ENCODE measurements at places on chromosomes 16 and 17. TPM values are rescaled to one million over a fixed set of nuclear protein-coding genes. Genes with fewer than 3 reads are reported as not detected.

Gene HASPIN
- total RNA-seq = 0.74 TPM

Gene ICAM2
- total RNA-seq = 55.7 TPM

Gene CLEC18A
- total RNA-seq = 1.2 TPM

Gene DNAH9
- total RNA-seq = not detected

Gene ABCA10
- total RNA-seq = 32.2 TPM

Gene DPEP3
- total RNA-seq = not detected

Gene TPSD1
- total RNA-seq = 7.1 TPM

Gene WSB1
- 158 TPM for total RNA-seq

DNA sequence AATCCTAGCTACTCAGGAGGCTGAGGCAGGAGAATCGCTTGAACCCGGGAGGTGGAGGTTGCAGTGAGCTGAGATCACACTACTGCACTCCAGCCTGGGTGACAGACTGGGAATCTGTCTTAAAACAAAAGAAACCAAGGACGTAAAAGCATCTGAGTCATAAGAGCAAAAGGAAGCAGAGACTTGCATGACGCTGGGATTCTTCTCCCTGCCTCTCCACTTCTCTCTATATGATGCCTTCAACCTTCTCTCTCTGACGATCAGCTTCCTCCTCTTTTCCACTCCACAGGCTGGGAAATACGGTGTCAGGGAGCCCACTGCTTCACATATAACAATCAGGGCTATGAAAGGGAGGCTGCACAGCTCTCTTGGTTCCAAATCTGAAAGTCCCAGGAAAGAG lies 43.2 kb upstream of the CCL1 start:
- no peak for DNase-seq

- no peak for DNase-seq
Observed at GRCh38 chr16:50696575-50697420, 3.4 kb downstream of the NOD2 start.

DNA sequence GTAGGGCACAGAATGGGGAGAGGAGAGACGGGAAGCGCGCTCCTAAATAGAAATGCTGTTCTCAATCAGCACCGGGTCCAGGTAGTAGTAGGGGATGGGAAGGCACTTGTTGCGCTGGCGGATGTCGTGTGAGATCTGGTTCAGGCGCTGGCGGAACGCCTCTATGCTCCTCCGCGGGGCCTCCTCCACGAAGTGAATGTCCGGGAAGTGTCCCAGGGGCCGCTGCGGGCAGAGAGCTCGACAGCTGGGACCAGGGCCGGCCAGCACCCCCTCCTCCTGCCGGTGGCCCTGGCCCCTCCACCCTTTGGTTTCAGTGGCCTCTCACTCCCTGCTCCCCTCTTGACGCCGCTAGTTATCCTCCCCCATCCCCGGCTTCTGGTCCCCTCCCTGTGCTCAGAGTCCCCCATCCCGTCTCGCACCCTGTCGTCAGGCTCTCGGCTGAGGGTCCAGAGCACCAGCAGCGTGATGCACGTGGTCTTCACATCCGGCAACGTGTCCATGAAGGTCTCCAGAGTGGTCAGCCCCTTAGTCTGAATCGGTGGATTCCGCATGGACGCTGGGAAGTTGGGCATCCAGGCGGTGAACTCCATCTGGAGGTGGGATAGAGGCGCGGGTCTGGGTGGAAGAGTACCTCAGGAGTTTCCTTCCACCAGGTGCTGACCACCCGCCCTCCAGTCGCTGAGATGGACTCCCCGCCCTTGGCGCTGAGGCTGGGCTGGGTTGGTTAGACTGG lies 14.6 kb downstream of the ALOX12B start:
- DNase-seq = no peak

- DNase-seq = no peak
Observed at GRCh38 chr16:1287982-1288670, 21.3 kb upstream of the UBE2I start.

GRCh38 chr16:17131351-17131750 lies 339.4 kb downstream of the XYLT1 start:
- no peak for DNase-seq

DNA sequence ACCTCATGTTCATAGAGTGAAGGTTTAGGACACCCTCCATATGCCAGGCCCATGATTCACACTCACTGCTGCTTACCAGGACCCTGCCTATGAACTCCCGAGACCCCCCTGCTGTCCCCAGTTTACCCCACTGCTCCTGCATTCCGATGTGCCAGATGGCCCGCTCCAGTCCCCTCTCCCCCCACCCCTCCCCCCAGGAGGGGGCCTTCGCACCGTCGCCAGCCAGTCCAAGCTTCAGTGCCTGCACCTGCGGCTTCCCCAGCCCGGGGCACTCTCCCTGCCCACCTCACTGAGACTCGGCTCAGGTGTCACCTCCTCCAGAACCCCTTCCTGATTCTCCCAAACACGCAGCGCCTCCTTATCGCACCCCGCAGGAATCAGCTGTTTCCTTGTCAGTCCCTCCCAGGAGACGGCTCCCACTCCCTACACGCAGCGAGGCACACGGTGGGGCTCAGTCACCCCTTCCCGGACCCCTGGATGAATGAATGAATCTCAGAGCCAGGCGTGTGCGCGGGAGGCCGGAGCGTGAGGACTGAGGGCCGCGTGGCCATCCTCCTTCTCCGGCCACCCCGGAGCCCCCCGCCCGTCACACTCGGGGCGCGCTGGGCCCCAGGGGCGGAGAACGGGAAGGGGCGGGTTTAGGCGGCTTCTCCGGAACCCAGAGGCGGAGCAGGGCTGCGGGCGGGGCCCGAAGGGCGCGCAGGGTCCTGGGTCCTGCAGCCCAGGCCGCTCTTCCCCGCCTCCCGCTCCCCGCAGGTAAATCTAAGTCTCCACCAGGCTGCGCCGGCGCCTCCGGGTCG lies 1.6 kb downstream of the MYO1C start:
- DNase-seq = no peak

- no peak for DNase-seq
Observed at GRCh38 chr16:84599521-84600202, 18.2 kb downstream of the COTL1 start.

GRCh38 chr17:66492561-66493005 lies 190.2 kb downstream of the PRKCA start:
- DNase-seq = no peak

- DNase-seq = no peak
Observed at GRCh38 chr16:82535262-82535661, 91.5 kb upstream of the CDH13 start.

DNA sequence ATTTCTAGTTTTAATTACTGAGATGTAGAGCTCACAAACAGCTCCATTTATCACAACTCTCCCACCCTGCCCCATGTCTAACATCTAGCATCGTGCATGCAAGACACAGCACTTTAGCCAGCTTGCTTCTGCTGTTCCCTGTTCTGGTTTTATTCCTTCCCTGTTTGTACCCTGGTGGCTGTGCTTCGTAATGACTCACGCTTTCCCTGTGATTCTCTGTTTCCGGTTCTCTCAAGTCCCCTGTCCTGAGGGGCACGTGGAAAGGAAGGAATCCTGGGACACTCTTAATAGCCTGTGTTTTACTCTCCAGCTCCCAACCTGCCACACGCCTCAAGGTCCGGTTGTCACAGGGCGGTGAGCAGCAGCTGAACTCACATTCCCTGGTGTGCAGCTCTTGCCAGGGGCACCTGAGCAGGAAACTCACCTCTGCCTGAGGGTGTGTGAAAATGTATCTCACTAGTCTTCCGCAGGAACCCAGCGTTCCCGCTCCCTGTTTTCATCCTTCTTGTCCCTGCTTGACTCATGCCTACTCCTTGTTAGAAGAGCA lies 10.6 kb downstream of the SHISA6 start:
- no peak for DNase-seq

DNA sequence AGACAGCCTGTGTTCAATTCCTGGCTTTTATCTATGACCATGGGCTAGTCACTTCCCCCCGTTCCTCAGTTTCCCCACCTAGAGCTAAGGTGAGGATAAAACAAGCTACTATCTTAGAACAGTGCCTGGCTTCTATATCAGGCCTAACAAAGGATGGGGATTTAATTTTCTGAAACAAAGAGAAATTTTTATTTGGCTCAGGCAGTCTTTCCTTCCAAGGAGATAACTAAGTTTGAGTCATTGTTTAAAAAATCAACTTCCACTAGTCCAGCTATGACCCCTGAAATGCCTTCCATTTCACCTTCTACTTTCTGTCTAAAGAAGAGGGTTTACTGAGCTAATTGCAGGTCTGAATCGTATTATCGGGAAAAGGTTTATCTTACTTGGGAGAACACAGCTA lies 99.0 kb downstream of the CMIP start:
- DNase-seq = no peak

GRCh38 chr16:1778200-1779179 lies 3.9 kb downstream of the SPSB3 start:
- DNase-seq = no peak

DNA sequence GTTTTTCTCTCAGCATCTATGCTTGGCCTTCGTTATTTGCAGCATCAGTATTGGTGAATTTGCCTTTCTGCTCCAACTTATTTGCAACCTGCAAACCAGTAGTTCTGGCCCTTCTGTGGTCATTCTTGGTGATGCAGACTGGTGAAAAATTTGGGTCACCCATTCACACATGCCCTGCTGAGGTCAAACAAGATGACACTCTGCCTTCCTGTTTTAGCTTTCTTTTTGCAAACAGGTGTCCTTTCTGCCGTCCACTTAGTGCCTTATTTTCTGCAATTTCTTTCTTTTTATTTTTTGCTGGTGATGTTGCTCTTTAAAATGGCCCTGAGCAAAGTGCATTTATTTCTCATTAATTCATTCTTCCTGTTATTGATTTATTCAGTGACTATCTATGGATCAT lies 31.3 kb downstream of the PLCG2 start:
- DNase-seq = no peak

DNA sequence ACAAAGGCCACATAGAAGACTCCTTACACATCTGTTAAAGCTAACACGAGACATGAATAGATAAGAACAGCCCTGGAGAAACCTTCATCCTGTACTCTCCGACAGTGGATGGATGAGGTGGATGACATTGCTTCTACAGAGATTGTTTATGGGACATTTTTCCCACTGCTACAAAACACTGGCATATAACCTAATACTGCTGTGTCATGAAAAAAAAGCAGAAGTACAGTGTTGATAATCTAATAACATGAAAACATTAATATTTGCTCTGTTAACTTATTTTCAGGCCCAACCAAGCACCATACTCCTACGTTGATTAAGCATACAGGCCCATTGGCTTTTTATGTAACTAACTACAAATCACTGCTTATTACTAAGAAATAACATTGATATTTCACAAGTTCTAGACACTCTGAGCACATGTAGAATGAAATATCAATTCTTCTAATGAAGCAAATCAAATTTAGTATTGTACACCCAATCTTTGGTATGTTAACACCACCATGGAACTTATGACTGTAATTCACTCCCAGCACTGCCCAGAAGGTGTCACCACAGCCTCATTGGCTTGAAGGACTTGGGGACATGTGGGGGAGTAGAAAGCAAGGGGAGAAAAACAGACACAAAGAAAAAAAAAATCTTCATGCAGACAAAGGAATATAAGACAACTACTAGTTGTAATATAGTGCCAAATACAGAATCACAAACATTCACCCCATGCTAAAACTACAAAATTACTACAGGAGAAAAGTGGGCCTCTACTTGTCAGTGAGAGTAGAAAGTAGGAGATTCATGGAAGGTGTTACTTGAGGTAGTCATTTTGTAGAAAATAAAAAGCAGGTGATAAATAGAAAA lies 330.0 kb upstream of the PMFBP1 start:
- no peak for DNase-seq

GRCh38 chr16:66888647-66889615 lies 8.6 kb downstream of the PDP2 start:
- no peak for DNase-seq

GRCh38 chr17:2064980-2065785 lies 10.3 kb downstream of the HIC1 start:
- DNase-seq = no peak

- no peak for DNase-seq
Observed at GRCh38 chr16:77896415-77897128, 108.2 kb downstream of the VAT1L start.

DNA sequence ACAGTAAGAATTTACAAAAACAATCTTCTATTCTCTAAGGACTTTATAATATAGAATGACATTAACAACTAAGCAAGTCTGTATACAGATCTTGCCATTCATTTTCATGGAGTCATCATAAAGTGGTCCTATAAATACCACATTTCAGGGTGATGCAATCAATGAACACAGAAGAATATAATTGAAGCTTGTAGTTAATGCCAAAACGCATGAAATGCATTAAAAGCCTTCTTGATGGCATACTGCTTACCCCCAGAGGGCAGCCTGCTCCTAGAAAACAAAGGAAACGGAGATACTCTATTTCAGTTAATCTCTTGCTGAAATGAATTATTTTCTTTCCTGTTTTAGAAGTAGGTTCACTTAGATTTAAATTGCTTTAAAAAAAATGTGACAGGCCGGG lies 45.2 kb upstream of the STAC2 start:
- no peak for DNase-seq

GRCh38 chr17:27473748-27474609 lies 17.7 kb downstream of the KSR1 start:
- no peak for DNase-seq

All from vagina (tissue), 2 donors.